ENCODE measurements at places on chromosomes 12 and 14.

DNA sequence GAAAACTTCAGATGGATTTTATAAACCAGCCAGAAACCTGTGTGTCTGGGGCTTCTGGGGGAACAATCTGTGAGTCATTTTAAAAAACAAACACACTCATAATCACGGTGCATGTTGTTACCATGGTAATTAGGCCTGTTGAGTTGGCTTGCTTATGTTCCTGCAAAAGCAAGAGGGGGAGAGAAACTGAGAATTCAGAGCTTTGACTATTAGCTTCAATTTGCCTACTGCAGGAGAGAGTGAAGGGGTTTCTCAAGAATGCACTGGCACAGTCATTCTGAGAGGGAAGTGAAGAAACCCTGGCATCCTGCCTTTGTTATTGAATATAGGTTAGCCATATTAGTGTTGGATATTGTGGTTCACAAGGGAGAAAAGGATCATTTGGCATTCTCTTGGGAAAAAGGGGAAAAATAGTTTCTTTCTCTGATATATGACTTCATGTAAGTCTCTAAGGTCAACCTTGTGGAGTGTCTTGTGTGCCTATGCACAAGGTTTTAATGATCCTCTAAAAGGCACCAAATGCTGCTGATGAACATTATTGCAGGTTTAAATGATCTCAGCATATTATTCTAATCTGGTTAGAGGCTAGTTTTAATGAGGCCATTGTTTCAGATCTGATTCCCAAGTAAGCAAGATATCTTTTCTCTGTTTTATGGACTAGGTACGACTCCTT lies 12.9 kb downstream of the GNG2 start:
- no peak for DNase-seq

GRCh38 chr14:58792416-58792815 lies 154.7 kb downstream of the DACT1 start:
- no peak for DNase-seq

- peak; percentile 62 for DNase-seq
Measured at GRCh38 chr14:21711360-21711961, 37.8 kb upstream of the OR4E1 start.

GRCh38 chr14:54686219-54686870 lies 119.4 kb downstream of the SAMD4A start:
- no peak for DNase-seq

DNA sequence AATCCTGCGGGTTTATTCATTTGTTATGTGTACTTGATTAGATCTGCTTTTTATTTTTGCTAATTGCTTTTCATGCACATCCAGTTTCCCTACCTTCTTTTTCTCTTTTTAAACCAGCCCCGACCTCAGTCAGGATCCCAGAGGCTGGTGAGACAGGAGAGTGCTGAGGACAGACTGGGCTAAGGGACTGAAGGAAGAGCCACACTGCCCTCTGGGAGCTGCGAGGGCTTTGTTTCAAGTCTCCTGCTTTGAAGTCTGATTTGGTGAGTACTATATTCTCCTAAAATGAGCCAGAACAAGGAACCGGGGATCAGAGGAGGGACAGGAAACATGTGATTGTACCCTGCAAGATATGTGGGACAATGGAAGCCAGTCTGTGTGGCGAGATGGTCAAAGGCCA lies 23.9 kb downstream of the PRICKLE1 start:
- no peak for DNase-seq

- no peak for DNase-seq
Measured at GRCh38 chr14:60651086-60651795, 2.0 kb upstream of the SIX1 start.

DNA sequence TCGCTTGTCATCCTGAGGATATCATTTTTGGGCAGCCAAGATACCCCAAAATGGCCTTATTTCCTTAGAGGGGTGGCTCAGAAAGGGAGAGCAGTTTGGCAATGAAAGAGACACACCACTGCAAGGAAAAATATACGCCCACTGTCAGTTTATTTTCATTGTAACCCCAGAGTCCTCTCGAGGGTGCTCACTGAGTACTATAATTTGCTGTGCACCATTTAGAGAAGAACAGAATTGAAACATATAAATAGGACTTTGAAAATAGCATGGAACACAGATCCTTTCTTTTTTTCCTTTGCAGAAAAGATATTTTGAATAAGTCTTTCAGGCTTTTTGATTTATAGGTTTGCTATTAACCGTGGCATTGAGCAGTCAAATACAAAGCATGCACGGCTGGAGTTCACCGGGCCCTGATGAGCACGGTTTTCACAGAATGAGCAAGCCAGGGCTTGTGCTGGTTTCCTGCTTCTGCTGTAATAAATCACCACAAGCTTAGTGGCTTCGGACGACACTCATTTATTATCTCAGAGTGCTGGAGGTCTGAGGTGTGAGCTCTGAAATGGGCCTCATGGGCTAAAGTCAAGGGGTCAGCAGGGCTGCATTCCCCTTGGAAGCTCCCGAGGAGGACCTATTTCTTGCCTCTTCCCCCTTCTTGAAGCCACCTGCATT lies 152.3 kb downstream of the ZNF664 start:
- no peak for DNase-seq

DNA sequence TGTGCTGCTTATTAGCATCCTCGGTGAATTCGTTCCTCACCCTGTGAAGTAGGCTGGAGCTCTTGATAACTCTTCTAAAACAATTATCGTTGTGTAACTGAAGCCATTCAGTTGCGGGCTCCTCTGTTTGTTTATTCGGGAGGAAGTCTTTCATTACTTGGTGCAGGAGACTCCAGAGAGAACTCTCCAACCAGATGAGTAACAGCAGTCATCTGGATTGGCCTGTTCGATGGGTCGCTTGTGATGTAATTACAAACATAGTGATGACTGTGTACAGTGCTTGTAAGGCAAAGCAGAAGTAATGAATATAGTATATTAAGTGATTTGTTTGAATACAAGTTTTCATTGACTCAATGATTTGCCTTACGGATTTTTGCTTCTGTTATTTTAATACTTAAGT lies 10.9 kb downstream of the ATP6V0A2 start:
- DNase-seq = no peak

- DNase-seq = peak; percentile 30
Measured at GRCh38 chr14:78697341-78697740, 527.2 kb downstream of the NRXN3 start.

DNA sequence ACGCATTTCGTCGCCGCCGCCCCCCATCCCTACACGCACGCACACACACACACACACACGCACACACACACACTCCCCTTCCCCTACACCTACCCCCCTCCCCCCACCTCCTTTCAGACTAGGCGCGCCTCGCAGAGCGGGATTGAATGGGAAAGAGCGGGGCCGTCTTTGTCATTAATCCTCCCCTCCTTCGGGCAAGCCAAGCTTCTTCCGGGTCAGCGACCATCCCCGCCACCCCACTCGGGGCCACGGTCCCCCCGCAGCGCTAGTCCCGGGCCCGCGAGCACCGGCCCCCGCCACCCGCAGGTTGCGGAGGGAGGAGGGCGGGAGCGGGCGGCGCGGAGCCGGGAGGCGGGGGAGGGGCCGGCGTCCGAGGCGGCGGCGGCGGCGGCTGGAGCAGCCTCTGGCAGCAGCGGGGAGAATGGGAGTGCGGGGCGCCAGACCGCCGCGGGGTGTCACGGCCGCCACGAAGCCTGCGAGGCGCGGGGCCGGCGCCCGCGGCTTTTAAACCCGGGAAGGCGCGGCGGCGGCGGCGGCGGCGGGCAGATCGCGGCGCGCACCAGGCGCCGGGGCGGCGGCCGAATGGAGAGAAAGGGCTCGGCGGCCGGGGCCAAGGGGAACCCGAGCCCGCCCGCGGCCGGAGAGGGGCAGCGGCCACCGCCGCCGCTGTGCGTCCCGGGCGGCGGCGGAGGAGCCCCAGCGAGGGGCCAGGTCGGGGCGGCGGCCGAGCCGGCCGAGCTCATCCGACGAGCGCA lies at the start of gene TTC9:
TTC9 (plus strand) TSS at position 369 of the 755 bp plus-strand sequence; CDS start at position 583, 214 bp downstream.
- peak; percentile 87 for DNase-seq

DNA sequence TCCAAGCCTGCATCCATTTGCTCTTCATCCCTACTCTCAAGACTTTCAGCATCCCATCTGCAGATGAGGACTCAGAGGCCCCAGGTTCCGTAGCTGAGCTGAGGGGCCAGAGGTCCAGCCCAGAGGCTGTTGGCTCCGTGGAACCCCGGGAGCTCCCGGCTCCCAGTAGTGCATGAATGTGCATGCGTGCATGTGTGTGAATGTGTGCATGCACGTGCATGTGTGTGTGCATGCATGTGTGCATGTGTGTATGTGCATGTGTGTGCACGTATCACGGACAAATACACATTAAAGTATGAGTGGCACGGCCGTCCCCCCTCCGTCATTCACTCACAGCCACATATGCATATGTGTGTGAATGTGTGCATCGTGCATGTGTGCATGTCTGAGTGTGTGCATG lies 149.9 kb downstream of the KIF26A start:
- DNase-seq = no peak

DNA sequence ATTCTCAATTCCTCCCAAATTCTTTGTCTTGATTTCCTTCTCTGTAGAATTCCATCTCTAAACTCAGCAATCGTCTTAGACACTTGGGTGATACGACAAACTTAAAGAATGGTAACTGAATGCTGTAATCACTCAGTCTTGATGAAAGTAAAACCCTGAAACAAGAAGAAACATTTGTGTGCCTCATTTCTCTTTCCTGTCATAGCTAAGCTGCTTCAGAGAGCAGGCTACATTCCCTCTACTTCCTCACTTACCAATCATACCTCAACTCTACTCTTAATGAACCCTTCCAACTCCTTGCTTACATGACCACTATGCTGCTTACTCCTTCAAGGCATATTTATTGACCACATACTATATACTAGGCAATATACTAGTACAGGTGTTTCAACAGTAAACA lies 8.3 kb downstream of the MAP4K5 start:
- DNase-seq = no peak

DNA sequence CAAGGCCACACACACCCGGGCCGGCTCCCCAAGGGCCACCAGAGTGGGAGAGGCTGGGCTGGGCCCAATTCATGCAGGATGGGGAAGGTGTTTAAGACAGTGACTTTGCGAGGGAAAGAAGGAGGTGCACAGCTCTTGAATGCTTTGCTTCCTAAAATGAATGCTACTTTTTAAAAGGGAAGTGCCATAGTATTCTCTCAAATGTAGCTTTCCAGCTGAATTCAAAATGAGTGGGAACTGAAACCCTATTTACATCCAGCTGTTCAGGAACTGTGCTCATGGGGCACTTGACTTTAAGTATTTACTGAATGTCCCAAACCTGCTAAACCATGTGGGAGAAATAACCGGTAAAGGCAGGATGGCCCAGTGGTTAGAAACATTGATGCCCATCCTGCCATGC lies 7.6 kb downstream of the ITPK1 start:
- no peak for DNase-seq

GRCh38 chr12:85363382-85364190 lies 83.6 kb downstream of the ALX1 start:
- DNase-seq = no peak

- no peak for DNase-seq
Measured at GRCh38 chr12:24814379-24815113, 134.4 kb downstream of the BCAT1 start.

GRCh38 chr14:61439779-61440418 lies 118.5 kb downstream of the PRKCH start:
- DNase-seq = no peak

DNA sequence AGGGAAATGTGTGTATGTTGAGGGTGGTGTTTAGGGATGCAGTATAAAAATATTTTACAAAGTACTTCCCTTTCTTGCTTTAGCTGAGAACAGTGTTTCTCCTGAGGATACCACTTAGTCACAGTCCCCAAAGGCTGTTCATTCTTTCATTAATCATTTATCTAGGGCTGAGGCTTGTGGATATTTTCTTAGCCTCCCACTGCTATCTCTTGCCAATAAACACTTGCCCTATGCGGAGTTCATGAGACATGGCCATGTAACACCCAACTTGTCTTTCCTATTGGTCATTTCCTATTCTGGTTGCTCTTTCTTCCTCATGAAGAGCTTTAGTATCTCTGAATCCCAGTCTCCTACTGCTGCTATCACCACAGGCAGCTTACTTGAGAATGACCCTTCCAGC lies 75.1 kb downstream of the ETNK1 start:
- DNase-seq = no peak

DNA sequence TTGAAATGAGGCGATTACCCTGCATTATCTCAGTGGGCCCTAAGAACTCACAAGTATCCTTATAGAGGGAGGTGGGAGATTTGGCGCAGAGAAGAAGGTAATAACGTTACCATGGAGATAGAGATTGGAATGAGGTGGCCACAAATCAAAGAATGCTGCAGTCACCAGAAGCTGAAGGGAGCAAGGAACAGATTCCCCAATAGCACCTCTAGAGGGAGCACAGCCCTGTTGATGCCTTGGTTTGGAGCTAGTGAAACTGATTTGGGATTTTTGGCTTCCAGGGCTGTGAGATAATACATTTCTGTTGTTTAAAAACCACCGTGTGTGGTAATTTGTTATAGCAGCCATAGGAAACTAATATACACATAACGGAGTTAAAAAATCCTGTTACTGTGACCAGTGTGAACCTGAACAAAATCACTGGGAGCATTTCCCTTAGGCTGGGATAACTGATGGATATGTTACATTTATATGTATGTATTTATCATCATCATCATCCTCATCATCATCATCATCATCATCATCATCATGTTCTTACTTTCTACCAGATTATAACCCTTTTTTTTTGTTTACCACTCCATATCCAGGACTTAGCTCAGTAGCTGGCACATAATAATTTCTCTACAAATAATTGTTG lies 100.3 kb downstream of the LIN7A start:
- peak; percentile 52 for DNase-seq

GRCh38 chr12:105264771-105265170 lies 28.8 kb upstream of the APPL2 start:
- DNase-seq = no peak

DNA sequence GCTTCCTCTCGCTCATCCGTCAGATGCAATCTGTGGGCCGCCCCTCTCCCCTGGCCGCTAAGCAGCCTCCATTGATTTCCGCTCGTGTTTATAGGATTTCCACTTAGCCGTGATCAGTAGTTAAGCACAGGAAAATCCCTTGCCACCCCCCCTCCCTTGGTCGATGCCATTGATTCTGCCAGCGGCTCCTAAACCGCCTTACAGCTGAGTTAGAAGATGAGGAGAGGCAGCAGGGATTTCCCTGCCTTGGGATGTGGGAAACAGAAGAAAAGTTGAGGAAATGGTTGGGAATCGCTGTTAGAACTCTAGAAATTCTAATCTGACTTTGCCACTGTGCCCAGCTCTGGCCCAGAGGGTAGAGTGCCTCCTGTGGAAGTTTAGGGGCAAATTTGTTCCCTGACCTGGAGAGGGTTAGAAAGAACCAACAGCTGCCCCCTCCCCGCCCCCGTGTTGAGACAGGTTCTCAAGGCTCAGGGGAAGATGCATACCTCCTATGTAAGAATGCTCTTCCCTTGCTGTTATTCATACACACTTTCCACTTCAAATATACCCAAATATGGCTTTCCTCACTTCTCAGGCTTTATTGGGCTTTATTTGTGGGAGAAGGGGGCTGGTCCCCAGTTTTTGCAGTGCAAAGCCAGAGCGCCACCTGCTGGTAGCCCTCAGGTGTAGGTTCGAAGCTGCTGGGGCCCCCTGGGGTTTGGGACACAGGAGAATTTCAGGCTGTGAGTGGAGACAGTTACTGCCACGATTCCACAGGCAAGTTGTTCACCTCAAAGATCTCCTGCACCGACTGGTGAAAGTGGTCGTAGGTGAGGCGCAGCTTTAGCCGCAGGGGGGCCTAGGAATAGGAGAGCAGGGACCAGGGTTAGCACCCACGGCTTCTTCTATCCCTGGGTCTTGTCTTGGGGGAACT lies 3.2 kb downstream of the THTPA start:
- DNase-seq = peak; percentile 64

Measured in iPS-NIHi11 (cell line).